ENCODE measurements at places on chromosomes 3 and 15. TPM values are rescaled to one million over a fixed set of nuclear protein-coding genes. Genes with fewer than 3 reads are reported as not detected.

BBX gene
- 110 TPM for total RNA-seq

WDR72 gene
- total RNA-seq: 2.3 TPM

CYP8B1 gene
- not detected for total RNA-seq

ABHD6 gene
- total RNA-seq: 21.5 TPM

SERINC4 gene
- not detected for total RNA-seq

CNTN4 gene
- 5.1 TPM for total RNA-seq

ITGA11 gene
- not detected for total RNA-seq

GOLGA6L6 gene
- not detected for total RNA-seq

GPR171 gene
- not detected for total RNA-seq

ZNF660 gene
- 14.7 TPM for total RNA-seq

CCDC13 gene
- not detected for total RNA-seq

SLC28A2 gene
- not detected for total RNA-seq

EPHB3 gene
- total RNA-seq: 2.3 TPM

SLC15A2 gene
- total RNA-seq: 1.0 TPM

TLR9 gene
- not detected for total RNA-seq
